ENCODE measurements at places on chromosomes 7 and 10. TPM values are rescaled to one million over a fixed set of nuclear protein-coding genes. Genes with fewer than 3 reads are reported as not detected.

DNA sequence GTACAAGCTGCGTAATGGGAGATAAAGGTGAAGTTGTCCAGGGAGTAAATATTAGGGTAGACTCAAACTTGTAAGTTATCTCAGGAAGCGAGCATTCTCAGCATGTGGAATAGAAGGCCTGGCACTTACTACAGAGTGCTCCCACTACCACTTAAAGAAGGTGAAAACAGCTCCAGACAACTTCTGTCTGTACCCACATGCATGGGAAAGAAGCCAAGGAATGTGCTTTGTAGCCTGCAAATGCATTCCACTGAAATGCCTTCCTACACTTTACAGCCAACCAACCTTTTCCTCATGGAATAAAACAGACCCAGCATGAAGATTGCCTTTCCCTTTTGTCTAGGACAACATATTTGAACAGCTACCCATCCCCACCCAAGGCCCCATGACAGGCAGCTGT is 45.4 kb upstream of the NPSR1 start:
- no peak overlapping the region for H3K27ac ChIP-seq
- no peak for DNase-seq
- H3K36me3 ChIP-seq: no peaks in the 10 kb centered on the region
- no peak overlapping the region for H3K4me3 ChIP-seq

RSPH10B gene
- total RNA-seq: 0.59 TPM

DNA sequence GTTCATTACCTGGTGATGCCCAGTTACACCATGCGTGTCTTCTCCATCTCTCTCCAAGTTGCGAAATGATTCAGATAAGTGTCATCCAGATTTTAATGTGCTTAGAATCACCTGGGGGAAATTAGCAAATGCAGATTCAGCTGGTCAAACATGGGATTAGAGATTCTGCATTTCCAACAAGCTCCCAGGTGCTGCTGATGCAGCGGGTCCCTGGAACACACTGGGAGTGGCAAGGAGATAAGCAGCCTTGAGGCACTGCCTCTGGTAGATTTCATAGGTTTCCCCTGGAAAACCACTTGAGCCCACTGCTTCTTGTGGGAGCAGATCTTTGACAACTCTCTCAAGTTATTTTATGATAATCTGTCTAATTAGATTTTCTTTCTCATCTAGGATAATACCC is 196.0 kb upstream of the C7orf33 start:
- no peak overlapping the region for H3K4me3 ChIP-seq
- no peak for DNase-seq
- H3K27me3 ChIP-seq: peaks cover 13% of the 10 kb centered on the region

FAS gene
- 20.7 TPM for total RNA-seq

DNA sequence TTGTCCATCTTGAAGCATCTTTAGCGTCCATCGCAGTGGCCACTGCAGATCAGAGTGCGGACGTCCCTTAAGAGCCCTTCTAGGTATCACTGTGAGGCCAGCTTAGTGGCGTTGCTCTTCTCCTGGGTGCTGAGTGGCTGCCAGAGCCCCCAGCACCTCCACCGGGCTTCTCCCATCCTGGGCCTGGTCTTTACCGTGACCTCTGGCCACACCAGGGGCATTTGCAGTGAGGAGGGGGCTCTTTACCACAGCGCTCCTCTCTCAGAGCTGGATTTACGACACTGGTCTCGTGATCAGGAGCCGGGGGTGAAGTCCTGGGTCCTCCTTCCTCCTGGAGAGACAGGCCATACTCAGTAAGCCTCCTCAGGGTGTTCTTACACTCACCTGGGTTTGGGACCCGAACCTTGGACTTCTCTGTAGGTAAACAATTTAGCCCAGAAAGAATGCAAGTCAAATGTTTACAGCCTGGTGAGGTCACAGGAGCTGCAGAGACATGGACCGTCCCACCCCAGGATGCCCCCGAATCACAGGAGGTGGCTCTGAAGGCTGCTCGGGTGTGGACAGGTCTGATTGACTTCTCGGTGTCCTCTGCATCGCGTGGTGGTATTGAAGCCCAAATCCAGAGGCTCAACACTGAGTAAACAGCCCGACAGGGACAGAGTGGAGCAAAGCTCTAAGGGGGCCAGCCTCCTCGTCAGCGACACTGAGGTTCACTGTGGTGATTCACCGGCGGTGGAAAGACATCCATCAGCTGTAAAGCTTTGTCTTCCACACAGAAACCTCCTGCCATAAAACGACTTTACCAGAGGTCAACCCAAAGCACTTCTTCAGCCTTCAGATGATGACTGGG is 33.0 kb downstream of the JAKMIP3 start:
- H3K36me3 ChIP-seq: no peaks in the 10 kb centered on the region
- no peak overlapping the region for H3K4me3 ChIP-seq
- peaks cover 12% of the 10 kb centered on the region for H3K4me1 ChIP-seq
- no peak overlapping the region for H3K27ac ChIP-seq
- no peak for DNase-seq

DNA sequence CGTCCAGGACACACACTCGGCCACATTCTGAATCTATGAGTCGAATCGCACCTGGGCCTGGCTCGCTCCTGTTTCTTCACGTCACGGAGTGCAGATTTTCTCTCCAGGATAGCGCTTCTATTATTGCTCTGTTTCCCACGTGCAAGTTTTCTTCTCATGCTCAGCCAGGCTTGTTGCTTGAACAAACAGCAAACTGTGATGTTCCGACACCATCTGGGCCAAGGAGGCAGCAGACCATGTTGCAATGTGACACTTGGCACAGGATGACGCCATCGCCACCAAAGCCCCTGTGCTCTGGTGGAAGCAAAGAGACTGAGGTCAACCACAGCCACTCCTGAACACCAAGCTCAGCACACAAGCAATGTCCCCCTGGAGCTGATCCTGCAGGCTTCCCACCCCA is 507.1 kb upstream of the ADARB2 start:
- no peak for DNase-seq
- H3K4me1 ChIP-seq: no peaks in the 10 kb centered on the region
- no peaks in the 10 kb centered on the region for H3K36me3 ChIP-seq
- H3K27me3 ChIP-seq: no peaks in the 10 kb centered on the region
